ENCODE measurements at places on chromosomes 4 and X.

- no peak for DNase-seq
These were observed 178.0 kb downstream of the GASK1B start for GRCh38 chr4:157994863-157995262.

- DNase-seq = no peak
These were observed 117.6 kb downstream of the TSPAN5 start for GRCh38 chr4:98540803-98541202.

- DNase-seq = no peak
These were observed 259.5 kb upstream of the SLC7A11 start for GRCh38 chr4:138501614-138502013.

GRCh38 chr4:73679836-73680235, 59.6 kb upstream of the RASSF6 start:
- DNase-seq = no peak

DNA sequence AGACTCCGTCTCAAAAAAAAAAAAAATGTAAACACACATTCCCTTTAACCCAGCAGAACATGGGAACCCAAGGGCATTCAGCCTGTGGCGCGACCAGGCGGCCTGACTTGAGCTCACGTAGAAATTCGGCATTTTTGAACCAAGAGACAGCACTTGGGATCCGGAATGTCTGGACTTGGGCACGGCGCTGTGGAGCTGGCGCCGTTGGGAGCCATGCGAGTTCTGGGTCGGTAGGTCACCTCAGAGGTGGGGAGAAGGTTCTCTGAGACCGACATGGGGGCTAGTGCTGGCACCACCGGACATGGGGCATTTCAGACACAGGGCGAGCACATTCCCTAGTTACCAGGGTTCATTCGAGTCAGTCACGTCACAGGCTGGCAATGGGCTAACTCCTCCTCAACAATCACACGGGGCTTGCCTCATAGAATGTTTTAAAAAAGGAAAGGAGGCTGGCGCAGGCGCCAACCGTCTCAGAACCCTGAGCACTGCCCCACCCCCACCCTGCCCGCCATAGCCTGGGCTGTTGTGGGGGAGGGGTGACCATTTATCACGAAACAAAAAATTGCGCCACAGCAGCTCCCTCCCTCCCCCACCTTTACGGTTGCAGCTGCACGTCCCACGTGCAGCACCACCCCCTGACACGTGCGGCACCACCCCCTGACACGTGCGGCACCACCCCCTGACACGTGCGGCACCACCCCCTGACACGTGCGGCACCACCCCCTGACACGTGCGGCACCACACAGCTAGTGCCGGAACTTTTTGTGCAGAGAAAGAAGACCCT, at the start of gene TEX28:
Gene TEX28, minus strand, starts transcription at position 334 of the 784 bp plus-strand sequence. CDS start 3,007 bp downstream, outside the sequence.
- DNase-seq = no peak

- DNase-seq = no peak
These were observed 8.1 kb downstream of the RPL9 start for GRCh38 chr4:39450618-39451017.

- DNase-seq = peak; percentile 86
These were observed 35.9 kb upstream of the GRPEL1 start for GRCh38 chr4:7103607-7104365.

DNA sequence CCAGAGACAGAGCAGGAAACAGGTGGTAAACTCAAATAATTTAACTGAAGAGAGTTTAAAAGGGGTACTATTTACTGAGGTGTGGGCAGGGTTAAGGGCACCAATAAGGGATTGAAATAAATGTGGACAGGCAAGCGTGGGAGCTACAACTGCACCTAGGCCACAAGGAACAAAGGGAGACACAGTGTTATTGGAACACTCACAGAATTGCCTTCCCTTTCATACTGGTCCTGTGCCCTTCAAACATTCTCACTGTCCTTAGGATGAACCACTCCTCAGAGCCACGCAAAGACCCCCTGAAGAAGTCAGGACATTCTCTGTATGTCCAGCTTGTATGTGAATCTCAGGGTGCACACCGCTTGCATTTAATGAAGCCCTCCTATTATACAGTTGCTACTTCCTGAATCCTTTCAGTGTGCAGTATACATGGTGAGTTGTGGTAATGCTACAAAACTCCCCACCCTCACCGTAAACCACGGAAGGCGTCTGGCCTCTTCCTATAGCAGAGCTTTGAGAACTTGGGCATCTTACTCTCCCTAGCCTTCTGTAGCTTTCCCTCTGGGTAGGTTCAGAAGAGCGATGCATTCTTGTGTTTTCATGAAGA, 9.6 kb upstream of the MRPL1 start:
- DNase-seq = no peak

- no peak for DNase-seq
These were observed 91.2 kb downstream of the SOWAHB start for GRCh38 chr4:76806757-76807156.

GRCh38 chr4:168584321-168584771, 87.5 kb downstream of the PALLD start:
- DNase-seq = no peak

- no peak for DNase-seq
These were observed 202.3 kb downstream of the NDST4 start for GRCh38 chr4:114911111-114911510.

DNA sequence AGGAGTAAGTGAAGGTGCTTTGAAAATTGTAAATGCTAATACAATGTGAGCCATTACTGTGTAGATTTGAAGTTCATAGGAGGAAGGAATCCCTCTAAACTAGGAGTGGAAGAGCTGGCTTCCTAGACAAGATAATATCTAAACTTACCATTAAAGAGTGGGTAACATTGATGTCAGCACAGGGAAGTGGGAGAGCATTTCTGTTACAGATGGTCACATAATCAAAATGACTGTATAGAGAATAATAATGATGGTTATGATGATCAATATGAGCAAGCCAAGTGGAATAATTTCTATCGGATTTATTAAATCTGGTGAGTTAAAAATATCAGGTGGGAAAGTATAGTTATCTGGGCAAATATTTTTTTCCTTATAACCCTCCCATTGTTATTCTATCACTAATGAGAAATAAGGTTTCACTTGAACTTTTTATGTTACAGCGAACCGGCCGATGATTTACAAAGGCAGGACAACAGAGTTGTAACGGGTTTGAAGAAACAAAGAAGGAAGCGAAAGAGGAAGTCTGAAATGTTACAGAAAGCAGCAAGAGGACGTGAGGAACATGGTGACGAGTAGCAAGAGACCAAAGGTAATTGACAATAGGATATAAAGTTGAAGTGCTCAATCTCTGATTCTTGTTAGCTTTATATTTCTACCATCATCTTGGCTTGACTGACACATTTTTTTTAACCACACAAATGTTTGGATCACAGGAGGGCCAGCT, 43.5 kb downstream of the FMR1NB start:
- DNase-seq = no peak

DNA sequence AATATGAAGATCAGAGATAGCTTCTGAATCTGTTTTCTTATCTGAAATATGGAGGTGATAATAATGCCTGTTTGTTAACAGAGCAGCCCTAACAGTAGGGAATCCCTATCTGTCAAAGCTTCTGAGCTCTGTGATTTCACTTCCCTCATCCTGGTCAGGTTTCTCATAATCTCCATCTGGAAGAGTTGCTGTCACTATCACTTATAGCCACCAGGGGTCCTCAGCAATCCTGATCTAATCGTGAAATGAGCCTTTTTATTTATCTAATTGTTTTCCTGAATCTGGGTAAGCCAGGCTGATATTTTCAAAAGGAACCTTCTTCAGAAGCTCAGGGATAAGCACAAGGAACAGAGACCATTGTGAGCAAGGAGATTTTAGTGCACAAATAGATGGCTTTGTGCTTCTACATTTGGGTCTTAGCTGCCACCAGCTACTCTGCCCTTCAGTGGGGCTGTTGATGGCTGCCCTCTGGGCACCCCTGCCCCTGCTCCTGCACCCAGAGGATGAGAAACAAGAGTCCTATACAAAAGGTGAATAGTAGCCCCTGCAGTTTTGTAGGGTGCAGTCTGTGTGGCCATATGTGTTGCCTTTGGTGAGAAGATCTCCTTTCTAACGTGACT, 196.4 kb upstream of the RADX start:
- no peak for DNase-seq

- no peak for DNase-seq
These were observed 88.3 kb upstream of the DDX3X start for GRCh38 chrX:41245641-41246040.

DNA sequence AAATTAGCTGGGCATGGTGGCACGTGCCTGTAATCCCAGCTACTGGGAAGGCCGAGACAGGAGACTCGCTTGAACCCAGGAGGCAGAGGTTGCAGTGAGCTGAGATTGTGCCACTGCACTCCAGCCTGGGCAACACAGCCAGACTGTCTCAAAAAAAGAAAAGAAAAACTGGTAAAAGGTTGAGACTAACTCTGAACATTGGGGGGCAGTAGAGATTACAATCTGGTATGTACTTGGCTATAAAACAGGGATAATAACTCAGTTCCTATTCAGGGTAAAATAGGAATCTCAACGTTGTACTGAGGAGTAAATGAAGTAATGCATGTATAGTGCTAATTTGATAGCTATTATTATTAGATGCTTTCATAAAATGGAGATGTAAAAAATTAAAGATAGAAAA, 12.5 kb upstream of the KLF8 start:
- DNase-seq = no peak

DNA sequence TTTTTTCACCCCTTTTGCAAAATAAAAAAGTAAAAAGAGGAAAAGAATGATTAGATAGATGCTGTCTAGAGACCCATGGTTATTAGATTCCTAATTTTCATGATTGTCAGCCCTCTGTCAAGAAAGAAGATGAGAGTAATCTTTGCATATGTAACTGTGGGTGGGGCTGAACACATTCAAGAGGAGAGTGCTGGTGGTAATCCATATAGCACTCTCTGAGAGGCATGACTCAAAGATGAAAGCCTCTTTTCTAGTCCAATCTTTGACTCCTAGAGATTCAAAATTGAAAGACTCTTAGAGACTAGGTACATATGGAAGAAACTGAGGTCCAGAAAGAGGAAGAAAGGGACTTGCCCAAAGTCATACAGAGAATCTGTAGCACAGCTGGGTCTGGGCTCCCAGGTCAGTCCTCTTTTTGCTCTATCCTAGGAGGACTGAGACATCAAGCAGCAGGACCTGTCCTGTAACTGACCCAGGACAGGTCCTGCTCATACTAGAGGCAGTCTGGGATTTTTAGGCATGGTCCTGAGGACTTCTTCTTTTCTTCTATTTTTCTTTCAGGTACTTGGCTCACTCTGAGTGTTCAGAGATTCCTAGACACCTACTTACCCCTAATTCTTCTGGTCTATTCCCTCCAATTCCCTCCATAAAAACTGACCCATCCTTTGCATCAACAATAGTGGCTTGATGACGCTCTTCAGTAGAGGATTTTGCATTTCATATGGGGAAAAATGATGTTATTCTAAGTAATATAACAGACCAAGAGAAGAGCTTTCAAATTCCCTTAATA, 23.8 kb downstream of the VSIG4 start:
- DNase-seq = no peak

DNA sequence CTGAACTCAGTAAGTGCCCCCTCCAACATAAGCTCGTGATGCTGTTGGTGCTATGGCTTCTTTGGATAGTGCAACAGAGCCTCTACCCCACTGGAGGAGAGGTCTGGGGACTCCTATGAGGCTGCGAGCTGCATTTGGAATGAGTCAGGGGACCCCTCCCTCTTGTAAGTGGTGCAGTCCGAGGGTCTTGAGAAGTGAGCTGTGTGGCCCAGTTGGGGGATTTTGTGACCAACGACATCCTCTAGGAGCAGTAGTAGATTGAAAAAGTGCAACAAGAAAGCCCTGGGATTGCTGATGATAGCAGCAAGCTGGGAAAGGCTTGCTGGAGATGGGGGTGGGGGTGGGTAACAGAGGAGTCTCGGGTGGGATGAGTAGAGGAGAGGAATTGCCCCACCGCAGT, 3.1 kb downstream of the FRMPD3 start:
- DNase-seq = no peak

GRCh38 chrX:110442635-110443034, 84.0 kb downstream of the RTL9 start:
- no peak for DNase-seq

DNA sequence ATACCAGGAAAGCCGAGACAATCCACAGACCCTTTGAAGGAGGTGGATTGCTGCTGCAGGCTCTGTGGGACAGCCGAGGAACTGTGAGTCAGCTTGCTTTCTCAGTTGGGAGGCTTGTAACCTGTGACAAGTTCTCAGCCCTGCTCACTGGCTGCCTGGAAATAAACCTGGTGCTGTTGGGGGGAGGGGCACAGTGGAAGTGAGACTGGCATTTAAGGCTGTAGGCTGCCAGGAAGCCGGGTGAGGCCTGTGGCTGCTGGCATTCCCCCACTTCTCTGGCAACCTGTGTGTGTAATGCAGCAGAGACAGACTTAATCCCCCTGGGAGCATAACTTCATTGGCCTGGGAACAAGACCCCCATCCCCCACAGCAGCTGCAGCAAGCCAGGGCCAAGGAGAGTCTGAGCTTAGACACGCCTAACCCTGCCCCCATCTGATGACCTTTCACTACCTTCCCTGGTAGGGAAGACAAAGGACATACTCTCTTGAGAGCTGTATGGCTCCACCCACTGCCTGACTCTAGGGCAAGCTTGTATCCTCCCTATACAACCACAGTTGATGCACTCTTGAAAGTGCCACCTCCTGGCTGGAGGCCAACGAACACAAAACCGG, 64.1 kb downstream of the ALPK1 start:
- DNase-seq = no peak

DNA sequence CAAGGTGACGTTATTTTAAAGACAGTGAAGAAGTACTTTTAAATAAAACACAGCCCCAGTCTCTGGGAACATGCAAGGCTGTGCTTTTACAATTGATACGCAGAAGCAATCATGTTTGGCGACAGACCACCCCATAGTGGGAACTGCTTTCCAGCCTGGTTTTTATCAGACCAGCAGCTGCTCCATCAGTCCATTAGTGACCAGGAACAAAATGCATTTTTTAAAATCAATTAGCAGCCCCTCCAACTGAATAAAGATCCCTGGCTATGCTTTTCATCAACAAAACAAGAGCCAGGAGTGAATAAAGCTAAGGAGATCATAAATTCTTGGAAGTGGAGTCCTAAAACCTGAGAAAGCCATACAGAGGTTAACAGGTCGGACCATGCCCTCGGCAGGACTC, 153.0 kb upstream of the TENM3 start:
- DNase-seq = no peak

GRCh38 chr4:183721207-183722081, 62.4 kb downstream of the TRAPPC11 start:
- no peak for DNase-seq

DNA sequence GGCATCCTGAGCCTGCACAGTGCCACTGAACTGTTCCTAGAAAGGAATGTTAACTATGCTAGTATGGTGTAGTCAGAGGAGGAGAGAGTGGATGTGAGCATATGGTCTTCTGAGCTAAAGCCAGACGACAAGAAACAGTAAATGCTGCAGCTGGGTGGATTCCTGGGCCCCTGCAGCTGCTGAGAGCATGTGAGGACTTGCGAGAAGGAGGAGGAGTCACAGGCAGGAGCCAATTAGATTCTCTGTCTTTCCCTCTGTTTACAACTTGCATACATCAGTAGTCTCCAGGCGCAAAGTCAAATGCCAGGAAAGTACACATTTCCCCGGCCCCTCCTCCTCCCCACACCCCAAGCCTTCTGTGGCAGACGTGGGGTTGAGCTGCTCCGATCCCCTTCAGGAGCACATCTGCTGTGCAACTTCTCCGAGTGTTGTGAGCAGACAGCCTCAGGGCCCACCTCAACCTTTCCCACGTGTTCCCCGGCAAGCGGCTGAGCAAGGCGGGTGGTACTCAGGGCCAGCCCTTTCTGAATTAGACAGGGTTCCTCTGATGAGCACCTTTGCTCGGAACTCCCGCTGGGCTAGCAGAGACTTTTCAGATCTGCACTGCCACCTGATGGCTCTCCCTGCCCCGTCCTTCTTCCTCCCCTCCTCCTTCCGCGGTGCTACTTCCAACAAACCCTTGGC, 108.7 kb upstream of the ATP6AP2 start:
- DNase-seq = no peak

- no peak for DNase-seq
These were observed 1323.4 kb downstream of the C4orf33 start for GRCh38 chr4:130419211-130419975.
